ENCODE measurements at places on chromosomes 1 and 21.

DNA sequence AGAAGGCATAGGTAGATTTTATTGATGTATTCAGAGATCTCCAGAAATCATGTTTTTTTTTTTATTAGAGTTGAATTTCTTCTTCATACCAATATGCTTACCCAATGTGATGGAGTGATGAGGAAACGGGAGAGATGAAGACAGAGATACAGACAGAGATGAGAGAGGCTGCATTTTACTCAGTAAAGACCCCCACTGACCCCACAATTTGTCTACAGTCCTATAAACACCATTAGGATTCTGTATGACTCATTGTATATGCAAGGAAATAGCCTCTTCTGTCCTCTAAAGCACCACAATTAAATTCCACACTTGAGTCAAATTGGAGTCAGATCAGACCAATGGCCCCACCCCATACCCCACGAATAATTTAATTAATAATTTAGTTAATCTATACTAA, 44.0 kb downstream of the RUNX1 start:
- no peak for DNase-seq

DNA sequence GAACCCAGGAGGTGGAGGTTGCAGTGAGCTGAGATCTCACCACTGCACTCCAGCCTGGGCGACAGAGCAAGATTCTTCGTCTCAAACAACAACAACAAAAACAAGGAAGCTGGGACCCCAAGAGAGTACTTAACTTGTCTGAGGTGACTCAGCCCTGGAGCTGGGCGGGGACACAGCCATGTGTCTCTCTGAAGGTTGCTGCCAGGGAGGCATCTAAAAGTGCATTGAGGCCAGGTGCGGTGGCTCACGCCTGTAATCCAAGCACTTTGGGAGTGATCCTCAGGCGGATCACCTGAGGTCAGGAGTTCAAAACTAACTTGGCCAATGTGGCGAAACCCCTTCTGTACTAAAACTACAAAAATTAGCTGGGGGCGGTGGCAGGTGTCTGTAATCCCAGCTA, 7.7 kb downstream of the IFI6 start:
- DNase-seq: no peak

DNA sequence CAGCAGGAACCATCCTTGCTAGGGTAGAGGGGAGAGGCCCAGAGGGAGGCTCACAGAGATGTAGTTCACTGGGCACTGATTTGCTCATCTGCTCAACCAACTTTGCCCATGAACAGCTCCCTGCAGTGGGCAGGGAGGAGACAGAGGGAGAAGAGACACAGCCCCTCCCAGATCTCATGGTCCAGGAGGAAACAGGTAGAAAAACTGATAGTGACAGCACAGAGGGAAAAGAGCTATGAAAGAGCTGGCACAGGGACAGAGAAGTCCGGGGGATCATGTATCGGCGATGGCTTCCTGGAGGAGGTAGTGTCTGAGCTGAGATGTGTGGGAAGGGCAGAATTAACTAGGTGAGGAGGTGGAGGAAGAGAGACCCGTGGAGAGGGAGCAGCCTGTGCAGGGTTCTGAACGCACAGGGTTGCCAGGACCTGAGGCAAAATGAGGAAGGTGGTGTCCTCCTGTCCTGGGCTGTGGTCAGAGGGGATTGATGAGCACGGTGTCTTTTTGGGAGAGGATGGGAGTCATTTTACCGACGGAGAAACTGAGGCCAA, 85.9 kb downstream of the PTPRU start:
- no peak for DNase-seq

DNA sequence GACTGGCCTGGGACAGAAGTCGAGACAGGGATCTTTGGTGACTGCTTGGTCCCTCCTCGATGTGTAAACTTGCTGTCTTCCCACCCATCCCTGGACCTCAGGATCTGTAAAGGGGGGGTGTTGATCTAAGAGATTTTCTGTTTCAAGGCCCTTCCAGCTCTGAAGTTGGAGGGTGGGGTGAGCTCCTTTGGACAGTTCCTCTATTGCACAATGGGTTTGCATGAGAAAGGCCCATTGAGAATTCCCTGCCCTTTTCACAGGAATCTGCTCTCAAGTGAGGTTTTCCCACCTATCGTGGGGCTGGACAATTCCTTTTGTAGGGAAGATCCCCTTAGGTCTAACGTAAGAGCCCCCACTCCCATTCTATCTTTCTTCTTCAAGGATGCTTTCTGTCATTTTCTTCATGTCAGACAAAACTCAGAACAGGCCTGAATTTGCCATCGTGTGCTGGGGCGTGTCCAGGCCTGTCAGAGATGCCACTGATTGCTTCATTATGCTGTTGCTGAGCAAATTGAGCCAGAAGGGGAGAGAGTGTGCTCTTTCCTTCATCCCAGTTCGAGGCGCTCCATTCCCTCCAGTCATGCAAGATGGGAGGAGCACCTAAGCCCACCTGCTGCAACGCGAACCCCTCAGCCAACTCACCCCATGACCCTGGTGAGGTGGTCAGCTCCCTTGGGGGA, 149.9 kb upstream of the IGSF21 start:
- DNase-seq: no peak

DNA sequence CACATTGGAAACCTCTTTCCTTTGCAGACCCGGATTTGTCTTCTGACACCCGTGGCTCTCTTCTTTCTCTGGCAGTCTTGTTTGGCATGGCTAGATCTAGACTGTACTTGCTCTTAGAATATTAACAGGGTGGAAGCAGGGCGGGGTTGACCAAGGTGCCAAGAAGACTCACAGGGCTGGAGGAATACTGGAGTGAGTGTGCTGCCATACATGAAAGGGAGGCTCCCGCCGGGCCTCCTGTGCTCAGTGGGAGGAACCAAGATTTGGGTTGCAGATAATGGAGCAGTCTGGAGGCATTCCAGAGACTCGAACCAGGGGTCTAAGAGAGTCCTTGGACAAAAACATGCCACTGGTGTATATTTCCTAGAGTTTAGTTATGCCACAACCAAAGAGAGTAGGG, 27.6 kb upstream of the SNX27 start:
- DNase-seq: no peak

GRCh38 chr1:109495738-109496137, 1.8 kb downstream of the CYB561D1 start:
- DNase-seq: no peak

GRCh38 chr1:112537456-112537855, 28.7 kb downstream of the WNT2B start:
- DNase-seq: no peak

GRCh38 chr1:189654906-189655305, 822.8 kb downstream of the BRINP3 start:
- DNase-seq: no peak

DNA sequence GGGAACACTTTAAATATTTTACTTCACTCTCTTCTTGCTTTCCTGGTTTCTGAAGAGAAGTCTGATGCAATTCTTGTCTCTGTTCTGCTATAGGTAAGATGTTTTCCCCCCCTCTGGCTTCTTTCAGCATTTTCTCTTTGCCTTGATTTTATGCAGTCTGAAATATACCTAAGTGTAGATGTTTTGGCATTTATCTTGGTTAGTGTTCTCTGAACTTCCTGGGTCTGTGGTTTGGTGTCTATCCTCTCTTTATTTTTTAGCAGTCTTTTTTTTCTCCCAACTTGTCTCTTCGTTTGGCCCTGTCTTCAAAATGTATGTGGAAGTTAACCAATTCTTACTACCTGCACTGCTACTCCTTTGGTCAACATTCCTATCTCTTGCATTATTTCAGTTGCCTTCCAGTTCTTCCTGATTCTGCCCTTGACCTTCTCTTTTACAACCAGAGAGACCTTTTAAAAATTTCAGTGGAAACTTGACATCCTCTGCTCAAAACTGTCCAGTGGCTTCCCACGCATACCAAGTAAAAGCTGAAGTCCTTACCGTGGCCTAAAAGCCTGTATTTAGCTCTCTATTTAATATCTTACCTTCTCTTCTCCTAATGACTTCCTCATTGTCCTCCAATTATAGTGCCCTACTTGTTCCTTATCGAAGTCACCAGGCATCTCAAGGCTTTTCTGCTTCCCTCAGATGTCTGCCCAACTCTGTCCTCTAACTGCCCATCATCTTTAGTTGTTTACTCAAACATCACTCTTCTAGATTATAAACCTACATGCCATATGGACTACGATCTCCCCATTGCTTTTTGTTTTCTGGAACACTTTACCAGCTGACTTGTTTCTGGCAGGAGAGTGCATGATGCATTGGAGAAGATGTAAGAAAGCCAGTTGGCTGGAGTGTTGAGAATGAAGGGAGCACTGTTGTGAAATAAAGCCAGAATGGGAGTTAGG, 40.9 kb downstream of the RAP1A start:
- no peak for DNase-seq

DNA sequence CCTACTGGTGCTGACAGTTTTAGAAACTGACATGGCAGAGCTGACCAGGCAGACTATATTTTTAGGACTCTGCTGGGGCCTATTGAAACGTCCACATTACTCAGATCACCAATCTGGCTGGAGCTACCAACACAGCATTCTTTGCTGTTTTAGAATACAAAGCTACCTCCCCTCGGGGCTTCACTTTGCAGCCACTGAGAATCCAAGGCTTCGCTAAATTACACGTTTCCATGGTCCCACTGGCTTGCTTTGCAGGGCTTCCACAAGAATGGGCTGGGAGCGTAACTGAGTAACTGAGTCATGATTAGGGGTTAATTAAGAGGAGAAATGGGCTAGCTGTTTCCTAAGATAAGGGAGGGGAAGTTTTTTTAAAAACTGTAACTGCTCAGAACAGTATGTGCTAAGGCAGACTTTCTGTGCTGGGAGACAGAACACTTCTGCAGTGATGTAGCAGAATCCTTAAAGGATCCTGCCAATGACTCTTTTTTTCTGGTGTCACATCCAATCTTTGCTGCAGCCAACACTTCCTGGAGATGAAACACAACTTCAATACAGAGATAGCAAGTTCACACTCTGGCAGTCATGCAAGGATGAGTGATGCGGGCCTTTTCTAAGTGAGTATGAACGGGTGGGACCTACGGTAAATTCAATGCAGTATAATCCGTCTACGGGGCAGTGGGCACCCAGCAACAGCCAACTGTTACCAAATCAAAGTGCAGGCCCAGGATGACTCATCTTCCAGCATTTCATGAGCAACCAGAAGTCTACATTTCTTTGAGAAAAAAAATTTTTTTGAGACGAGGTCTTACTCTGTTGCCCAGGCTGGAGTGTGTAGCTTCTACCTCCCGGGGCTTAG, 21.5 kb downstream of the NDUFS5 start:
- DNase-seq: no peak

- peak; percentile 74 for DNase-seq
Observed at GRCh38 chr1:26993237-26994019, at the start of gene TRNP1. TSS of gene TRNP1 (plus strand) at chr1:26993692. CDS start at chr1:26993787, 95 bp downstream.

DNA sequence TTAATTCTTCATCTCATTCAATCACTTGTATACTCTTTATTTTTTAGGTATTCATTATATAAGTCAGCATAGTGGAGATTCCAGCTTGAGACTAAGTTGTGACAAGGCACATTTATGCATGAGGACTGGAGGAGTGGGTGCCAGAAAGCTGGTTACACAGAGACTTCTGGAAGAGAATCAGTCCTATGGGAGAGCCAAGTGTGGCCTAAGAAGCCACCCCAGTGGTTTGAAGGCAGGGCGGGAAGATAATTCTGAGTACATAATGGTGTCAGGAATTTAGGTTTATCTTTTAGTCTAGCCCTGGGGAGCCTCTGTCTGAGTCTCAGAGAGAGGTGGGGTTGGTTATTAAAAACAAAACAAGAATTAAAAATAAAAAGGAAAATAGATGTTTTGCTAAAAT, 83.0 kb downstream of the SPAG17 start:
- DNase-seq: no peak

GRCh38 chr1:66490816-66491215, 43.1 kb upstream of the SGIP1 start:
- DNase-seq: no peak

GRCh38 chr1:182615468-182616129, 11.4 kb upstream of the RGS16 start:
- DNase-seq: no peak
